ENCODE measurements at places on chromosomes 2 and 18.
A peak's percentile ranks its signal among the peaks of the same experiment; 100 is the strongest.

- H3K4me3 ChIP-seq = no peak overlapping the region
- no peak for DNase-seq
- no peaks in the 10 kb centered on the region for H3K36me3 ChIP-seq
- H3K4me1 ChIP-seq = no peaks in the 10 kb centered on the region
These were observed 53.5 kb downstream of the COLEC12 start for GRCh38 chr18:446941-447560.

DNA sequence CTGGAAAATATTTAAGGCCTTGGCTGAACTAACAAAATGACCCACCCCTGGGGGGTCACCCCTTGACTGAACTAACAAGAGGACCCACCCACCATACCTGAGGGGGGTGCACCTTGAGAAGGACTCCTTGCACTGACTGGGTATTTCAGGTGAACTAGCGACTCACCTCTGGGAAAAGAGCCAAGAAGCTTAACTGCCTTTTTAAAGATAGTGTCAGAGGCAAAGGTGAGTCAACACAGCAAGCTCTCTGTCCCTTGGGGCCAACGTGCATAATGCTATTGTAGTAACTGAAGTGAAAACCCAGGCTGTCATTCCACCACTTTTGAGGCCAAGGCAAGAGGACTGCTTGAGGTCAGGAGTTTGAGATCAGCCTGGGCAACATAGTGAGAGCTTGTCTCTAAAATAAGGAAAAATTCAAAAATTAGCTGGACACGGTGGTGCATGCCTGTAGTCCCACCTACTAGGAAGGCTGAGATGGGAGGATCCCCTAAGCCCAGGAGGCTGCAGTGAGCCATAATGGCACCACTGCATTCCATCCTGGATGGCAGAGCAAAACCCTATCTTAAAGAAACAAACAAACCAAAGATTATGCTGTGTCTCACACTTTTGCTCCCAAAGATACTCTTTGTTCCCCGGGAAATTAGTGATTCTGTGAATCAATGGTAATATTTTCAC is 36.4 kb upstream of the ZCCHC2 start:
- no peaks in the 10 kb centered on the region for H3K27me3 ChIP-seq
- no peak overlapping the region for H3K27ac ChIP-seq
- no peak for DNase-seq
- H3K36me3 ChIP-seq = no peaks in the 10 kb centered on the region
- no peak overlapping the region for H3K4me3 ChIP-seq

- DNase-seq = no peak
- H3K27me3 ChIP-seq = no peaks in the 10 kb centered on the region
- no peaks in the 10 kb centered on the region for H3K4me1 ChIP-seq
- H3K36me3 ChIP-seq = no peaks in the 10 kb centered on the region
- H3K27ac ChIP-seq = no peak overlapping the region
- no peak overlapping the region for H3K4me3 ChIP-seq
These were observed 59.6 kb downstream of the MYT1L start for GRCh38 chr2:2271469-2271941.

DNA sequence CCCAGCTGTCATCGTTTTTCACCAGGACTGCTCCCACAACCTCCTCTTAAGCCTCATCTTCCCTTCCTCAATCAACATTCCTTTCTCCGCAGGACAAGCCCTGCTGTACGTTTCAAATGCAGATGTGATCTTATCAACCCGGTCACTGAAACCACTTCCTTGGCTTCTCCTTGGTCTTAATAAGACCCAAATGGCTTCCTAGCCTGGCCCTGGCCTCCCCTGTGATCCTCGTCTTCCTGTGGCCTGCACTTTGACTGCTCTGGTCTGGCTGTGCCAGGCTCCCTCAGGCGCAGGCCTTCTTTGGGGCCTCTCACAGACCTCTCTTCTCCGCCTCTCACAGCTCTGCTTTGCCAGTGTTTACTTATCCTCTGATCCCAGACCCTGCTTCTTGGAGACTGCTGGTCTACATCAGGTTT is 4.7 kb upstream of the ADNP2 start:
- H3K27me3 ChIP-seq = no peaks in the 10 kb centered on the region
- H3K4me3 ChIP-seq = no peak overlapping the region
- no peak overlapping the region for H3K27ac ChIP-seq
- peaks cover 6% of the 10 kb centered on the region for H3K4me1 ChIP-seq
- DNase-seq = no peak

DNA sequence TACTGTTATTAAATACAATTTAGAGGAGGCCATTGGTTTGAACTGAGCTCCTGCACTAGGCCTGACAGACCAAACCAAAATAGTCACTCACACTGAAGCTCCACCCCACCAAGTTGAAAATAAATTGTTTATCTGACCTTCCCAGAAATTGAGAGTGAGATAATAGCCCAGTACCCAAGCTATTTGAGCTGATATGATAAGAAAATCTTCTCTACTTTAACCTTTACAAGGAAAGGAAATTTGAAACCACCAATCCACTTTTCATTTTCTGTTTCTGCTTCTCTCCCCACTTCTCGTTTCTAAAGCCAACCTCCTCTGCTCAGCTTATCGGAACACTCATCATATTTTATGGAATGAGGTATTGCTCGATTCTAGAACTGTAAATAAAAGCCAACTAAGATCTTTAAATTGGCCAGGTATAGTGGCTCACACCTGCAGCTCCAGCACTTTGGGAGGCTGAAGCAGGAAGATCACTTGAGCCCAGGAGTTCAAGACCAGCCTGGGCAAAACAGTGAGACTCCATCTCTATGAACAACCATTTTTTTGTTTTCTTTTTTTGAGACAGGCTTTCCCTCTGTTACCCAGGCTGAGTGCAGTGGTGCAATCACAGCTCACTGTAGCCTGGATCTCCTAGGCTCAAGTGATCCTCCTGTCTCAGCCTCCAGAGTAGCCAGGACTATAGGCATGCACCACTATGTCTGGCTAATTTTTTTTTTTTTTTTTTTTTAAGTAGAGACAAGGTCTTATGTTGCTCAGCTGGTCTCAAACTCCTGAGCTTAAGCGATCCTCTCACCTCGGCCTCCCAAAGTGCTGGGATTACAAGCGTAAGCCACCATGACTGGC is 13.3 kb upstream of the GALM start:
- no peak for DNase-seq
- H3K27ac ChIP-seq = peak overlapping the region; percentile 65
- no peak overlapping the region for H3K4me3 ChIP-seq
- H3K4me1 ChIP-seq = peaks cover 40% of the 10 kb centered on the region

DNA sequence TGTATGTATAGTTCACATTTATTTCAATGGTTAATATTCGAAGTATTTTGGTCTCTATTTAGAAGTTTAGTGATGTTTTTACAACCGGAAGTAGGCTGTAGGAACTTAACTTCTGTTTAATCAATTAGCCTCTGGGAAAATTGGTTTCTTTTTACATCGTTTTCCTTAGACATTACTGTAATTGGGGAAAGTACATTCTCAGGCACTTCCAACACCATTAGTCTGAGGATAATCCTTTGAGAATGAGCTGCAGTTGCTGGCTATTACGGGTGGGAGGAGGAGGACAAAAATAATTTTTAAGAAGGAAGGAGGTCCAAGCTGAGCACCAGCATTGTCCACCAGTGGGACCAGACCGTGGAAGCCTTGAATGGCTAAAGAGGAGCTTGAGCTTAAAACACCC is 70.4 kb upstream of the ST3GAL5 start:
- no peaks in the 10 kb centered on the region for H3K27me3 ChIP-seq
- no peaks in the 10 kb centered on the region for H3K36me3 ChIP-seq
- H3K4me1 ChIP-seq = no peaks in the 10 kb centered on the region
- H3K4me3 ChIP-seq = no peak overlapping the region

- no peaks in the 10 kb centered on the region for H3K4me1 ChIP-seq
- DNase-seq = no peak
- no peaks in the 10 kb centered on the region for H3K27me3 ChIP-seq
- no peak overlapping the region for H3K27ac ChIP-seq
- peaks cover 26% of the 10 kb centered on the region for H3K36me3 ChIP-seq
These were observed 89.8 kb upstream of the NFATC1 start for GRCh38 chr18:79305911-79306310.

- no peak overlapping the region for H3K27ac ChIP-seq
- no peaks in the 10 kb centered on the region for H3K4me1 ChIP-seq
- no peaks in the 10 kb centered on the region for H3K36me3 ChIP-seq
- H3K27me3 ChIP-seq = no peaks in the 10 kb centered on the region
- H3K4me3 ChIP-seq = no peak overlapping the region
These were observed 51.9 kb downstream of the CACNB4 start for GRCh38 chr2:152046940-152047339.

- no peak for DNase-seq
- no peak overlapping the region for H3K4me3 ChIP-seq
- H3K27me3 ChIP-seq = no peaks in the 10 kb centered on the region
- H3K36me3 ChIP-seq = peaks cover 11% of the 10 kb centered on the region
- no peaks in the 10 kb centered on the region for H3K4me1 ChIP-seq
These were observed 25.9 kb downstream of the BOK start for GRCh38 chr2:241584436-241584835.

- H3K27me3 ChIP-seq = no peaks in the 10 kb centered on the region
- H3K36me3 ChIP-seq = no peaks in the 10 kb centered on the region
- no peak for DNase-seq
- H3K4me3 ChIP-seq = no peak overlapping the region
These were observed 200.4 kb downstream of the CTNNA2 start for GRCh38 chr2:79713131-79713785.

DNA sequence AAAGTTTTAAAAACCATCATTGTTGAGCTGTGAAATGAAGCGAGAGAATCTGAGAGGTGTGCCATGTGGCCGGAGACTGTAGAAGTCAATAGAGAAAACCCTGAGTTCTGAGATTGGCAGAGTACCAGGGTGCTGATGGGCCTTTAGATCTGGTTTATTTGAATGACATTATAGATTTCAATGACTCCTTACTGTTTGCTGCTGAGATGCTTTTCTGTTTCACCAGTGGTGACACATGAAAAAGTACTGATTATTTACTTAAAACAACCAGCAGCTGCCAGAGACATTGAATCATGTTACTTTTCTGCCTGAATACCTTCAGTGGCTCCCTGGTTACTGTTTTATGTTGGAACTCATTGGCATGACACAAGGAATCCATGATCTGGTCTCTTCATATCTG is 602.7 kb upstream of the ZNF804A start:
- H3K27me3 ChIP-seq = no peaks in the 10 kb centered on the region
- H3K4me3 ChIP-seq = no peak overlapping the region
- H3K4me1 ChIP-seq = no peaks in the 10 kb centered on the region
- no peak for DNase-seq
- no peaks in the 10 kb centered on the region for H3K36me3 ChIP-seq

Measured in natural killer cell (primary cell).